H54 (cell line): ENCODE measurements at places on chromosomes 5 and 9.

GRCh38 chr9:99819856-99820684 lies 1.6 kb upstream of the NR4A3 start:
- DNase-seq, result peak; percentile 94

DNA sequence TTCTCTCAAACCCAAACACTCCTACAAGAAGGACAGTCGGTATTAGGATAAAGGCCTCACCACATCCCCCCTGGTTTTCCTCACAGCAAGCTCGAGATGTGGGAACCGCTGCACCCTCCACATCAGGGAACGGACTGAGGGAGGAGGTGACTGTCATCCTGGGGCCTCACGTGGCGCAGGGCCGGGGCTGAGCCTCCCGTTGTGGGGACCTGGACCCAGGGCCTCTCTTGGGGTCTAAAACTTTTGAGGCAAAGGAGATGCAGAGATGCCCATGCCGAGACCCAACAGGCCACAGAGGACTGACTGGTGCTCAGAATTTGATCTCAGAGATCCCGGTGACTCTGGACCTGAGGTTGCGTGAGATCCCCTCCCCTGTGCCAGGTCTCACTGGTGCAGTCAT lies 72.7 kb downstream of the MRPL36 start:
- DNase-seq, result no peak

- DNase-seq, result no peak
Measured at GRCh38 chr9:112700085-112700484, 17.8 kb downstream of the INIP start.

DNA sequence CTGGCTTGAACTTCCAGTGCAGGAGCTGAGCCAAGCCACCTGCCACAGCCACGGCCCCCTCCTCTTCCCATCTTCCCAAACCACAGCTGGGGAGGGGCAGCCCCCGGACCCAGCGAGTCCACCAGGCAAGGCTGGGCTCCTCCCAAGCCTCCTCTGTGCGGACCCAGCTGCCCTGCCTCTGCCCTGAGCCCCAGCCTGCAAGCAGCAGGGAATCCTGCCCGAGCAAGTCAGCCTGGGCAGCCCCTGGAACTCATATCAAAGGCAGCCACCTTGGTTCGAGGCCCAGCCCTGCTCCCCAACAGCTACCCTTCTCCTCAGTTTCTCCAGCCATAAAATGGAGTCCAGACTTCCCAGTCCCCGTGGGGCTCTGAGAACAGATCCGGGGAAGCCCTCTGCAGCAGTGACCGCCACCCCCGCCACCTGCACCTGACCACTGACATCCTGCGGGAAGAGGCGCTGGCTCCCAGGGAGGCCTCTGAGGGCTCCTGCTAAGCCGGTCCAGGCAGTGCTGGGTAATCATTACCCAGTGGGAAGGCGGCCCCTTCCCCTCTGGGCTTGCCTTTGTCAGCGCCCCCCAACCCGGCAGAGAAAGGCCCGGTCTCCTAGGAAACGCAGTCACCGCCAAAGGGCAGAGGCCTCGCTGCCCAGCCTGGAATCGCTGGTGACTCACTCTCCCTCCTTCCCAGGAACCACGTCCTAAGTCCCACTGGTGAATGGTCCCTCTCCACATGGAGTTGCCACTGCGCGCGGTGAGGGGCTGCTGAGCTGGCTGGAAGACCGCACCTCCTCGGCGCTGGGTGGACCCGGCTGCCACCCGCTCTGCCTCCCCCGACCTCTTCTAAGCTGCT lies 1.5 kb downstream of the VAV2 start:
- peak; percentile 95 for DNase-seq

DNA sequence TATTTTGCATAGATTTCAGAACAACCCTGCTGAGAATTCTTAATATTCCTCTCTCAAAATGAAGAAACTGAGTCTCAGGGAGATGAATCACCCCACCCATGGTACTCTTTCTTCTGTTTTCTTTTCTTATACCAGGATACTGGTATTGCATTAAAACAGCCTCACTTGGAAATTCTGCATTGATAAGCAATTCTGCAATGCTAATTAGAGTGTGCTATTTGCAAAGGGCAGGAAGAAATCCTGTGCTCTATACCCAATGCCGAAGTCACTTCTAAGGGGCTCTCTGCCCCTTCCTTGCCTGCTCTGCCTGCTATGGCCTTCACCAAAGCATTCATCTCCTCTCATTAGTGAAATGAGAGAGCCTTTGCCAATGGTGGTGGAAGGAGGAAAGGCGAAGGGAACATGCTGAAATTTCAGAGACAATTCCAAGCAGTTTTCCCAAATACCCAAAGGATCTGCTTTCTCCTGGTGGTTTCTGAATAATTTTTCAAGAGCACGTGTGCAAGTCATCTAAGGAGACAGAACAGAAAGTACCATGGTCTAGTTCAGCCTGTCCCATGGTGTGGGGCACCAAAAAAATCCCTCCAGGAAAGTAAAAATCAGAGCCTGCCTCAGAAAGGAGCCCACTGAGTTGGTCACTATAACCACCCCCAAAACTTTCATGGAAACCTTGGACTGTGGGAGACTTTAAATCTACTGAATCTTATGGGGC lies 156.5 kb downstream of the PAPPA start:
- DNase-seq, result no peak
